ENCODE measurements at places on chromosomes 1 and 21.

DNA sequence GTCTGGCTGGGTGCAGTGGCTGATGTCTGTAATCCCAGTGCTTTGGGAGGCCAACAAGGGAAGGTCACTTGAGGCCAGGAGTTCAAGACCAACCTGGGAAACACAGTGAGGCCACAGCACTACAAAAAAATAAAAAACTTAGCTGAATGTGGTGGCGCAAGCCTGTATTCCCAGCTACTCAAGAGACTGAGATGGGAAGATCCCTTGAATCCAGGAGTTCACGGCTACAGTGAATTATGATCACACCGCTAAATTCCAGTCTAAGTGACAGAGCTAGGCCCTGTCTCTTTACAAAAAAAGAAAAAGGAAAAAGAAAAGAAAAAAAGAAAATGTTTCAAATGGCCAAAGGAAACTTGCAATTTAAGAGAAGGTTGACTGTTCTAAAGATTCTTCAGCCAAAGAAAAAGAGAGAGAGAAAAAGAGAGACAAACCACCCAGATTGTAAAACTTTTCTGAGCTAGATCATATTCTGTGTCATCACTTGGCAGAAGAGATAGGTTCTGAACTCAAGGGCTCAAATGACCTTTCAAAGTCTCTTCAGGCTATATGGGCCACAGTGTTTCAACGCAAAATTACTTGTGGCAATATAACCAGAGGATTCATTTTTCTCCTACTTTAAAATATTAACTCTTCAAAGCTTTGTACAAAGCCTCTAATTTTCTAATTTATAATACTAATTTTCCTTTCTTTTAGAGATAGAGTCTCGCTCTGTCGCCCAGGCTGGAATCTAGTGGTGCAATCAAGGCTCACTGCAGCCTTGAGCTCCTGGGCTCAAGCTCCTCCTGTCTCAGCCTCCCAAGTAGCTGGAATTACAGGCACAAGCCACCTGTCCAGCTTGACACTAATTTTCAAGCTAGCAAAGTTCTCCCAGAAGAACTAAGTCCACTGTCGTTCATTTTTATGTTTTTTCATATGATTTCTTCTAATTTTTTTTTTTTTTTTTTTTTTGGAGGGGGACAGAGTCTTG lies 20.5 kb downstream of the ARID4B start:
- no peak for DNase-seq

DNA sequence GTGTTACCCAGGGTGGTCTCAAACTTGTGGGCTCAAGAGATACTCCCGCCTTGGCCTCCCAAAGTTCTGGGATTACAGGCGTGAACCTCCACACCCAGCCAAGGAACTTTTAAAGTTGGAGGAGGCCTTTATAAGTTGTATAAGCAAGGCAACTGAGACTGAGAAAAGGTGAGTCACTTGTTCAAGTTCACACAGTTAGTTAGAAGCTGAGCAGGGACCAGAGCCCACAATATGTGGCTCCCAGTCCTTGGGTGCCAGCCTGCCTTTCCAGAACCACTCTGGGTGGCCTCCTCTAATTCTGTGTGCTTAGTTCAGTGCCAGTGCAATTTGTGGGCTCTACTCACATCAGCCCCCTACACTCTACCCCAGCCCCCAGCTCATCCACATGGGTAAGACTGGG lies 3.7 kb downstream of the RAB25 start:
- no peak for DNase-seq

- DNase-seq = no peak
Measured at GRCh38 chr1:167262836-167263235, 42.1 kb downstream of the POU2F1 start.

DNA sequence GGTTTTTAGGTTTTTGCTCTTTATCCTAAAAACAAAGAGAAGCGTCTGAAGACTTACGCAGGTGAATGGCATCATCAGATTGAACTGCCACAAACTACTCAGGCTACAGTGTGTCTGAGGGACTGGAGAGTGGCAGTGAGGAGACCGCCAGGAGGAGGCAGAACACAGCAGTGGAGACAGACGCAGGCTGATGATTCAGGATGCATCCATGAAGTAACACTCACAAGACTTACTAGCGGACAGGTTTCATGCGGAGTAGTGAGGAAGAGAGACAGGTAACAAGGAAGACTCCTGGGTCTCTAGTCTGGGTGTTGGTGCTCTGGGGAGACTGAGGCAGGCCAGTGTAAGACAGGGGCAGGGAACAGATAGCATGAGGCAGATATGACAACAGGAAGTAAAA lies 5.7 kb downstream of the HSF2BP start:
- no peak for DNase-seq

GRCh38 chr1:180131510-180131909 lies 23.2 kb upstream of the QSOX1 start:
- DNase-seq = peak; percentile 76

DNA sequence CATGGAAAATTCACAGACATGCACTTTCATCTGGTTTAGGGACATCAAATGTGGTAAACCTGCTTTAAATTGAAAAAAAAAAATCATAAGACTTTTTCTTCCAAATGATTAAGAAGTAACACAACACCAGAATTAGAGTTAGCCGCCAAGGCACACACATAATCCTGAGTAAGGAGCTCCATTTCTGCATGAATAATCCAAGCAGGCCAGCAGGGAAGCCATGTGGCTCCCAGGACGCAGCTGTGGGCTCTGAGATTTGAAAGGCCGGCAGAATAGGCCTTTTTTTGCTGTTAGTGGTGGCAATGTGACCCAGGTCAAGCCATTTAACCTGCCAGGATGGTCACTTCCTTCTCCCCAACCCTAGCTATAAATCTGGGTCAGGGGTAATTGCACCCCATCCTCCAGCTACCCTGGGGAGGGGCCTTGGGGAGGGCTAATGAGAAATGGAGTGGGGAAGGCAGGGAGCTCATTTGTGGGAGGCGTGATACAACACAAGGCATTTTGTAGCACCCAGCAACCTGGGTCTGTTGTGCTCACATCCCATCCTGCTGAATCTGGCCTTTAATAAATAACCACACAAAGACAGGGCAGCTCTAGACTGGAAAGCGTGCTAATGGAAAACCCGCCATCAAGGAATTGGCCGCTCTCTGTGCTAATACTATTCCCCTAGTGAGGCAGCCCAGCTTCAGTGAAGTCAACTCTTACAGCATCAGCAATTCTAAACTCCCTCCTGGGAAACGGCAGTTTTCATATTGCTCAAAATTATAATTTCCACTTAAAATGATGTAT lies 178.5 kb downstream of the RHOU start:
- no peak for DNase-seq

- no peak for DNase-seq
Measured at GRCh38 chr1:22212400-22213233, 69.7 kb upstream of the WNT4 start.

DNA sequence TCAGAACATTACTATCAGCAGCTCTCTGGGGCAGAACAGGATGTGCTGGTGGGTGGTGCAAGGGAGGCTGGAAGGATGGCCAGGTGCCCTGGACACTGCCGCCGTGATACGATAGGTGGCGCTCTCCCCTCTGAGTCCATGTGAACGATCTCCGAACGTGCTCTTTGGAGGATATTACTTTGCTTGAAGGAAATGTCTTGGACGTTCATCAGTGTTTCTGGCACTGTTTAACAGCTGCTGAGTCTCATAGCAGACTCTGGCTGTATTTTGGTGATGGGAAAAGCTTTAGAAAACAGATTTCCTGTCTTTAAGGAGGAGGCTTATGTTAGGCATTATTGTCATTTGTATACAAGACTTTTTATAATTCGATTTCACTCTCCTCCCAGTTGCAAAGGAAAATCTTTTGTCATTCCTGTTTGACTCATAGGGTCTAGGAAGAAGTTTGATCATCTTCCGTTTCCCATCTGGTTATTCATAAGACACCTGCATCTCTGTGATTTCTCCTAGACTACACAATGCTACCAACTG lies 386.2 kb upstream of the ADGRL2 start:
- no peak for DNase-seq

DNA sequence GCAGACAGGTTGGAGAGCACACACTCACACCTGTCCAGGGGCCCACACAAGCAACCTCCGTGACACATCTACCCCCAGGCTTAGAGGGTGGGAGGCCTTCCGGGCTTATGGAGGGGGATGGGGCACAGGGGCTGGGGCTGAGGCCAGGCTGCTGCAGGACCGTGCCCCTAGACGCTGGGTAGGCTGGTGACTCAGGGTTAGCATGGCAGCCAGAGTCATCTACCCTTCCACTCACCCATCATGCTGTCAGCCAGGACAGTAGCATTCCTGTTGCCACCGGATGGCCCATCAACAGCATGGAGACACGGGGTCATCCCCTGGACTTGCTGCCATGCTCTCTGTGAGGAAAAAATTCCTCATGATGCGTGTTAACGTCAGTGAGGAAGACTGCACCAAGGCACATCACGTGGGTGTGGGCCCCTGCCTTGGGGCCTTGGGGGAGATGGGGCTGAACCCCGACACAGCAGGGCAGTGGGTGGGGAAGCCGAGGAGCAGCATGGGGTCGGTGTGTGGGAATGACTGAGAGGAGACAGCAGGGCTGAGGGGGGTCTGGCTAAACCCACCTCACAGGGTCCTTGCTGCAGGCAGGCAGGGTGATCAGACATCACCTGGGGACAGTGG lies 52.8 kb downstream of the WNT9A start:
- DNase-seq = no peak

DNA sequence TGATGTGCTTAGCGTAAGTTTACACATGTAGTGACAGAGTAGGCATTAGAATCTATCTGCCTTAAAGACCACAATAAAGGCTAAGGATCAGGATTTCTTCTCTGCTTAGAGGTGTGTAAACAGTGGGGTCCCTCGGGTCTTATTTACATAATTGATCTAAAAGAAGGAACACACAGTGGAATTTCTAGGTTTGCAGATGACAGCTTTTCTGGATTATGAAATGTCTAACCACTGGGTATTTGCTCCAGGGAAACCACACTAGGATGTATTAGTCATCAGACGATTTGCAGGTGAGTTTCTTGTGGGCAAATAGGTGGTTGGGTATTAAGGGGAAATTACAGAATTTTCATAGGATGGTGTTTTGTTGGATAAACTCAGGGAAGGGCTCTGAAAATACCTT lies 5.8 kb downstream of the LRRC8D start:
- no peak for DNase-seq

DNA sequence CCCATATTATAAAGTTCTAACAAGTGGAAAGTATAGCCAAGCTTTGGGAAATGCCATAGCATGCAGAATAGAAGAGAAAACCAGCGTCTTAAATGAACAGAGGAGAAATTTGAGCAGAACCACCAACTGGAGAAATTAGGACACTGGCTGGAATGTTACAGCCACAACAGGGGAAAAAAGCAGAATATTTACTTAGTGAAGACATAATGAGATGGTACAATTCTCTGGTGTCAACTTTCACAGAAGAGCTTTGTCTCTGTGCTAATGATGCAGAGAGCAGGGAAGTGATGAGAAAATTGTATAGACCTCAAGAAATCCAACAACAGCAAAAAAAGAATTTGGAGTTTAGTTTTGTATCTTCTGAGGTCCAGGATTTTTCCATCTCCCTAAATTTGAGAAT lies 249.7 kb downstream of the KIF26B start:
- no peak for DNase-seq

DNA sequence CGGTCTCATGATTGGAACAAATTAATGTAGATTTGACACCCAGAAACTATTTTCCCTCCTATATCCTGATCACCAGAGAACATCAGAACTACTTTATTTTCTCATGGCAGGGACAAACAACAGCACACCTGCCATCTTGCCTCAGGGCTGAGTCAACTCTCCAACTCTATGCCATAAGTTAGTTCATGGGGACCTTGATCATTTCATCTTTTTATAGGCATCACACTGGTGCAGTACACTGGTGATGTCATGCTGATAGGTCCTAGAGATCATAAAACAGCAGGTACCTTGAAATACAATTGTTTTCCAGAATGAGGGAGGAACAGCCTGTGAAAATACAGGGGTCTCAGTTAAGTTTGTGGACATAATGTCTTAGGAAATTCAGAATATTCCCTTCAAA lies 45.8 kb downstream of the EDN2 start:
- no peak for DNase-seq

GRCh38 chr1:242011894-242012660 lies 13.2 kb upstream of the MAP1LC3C start:
- no peak for DNase-seq

GRCh38 chr21:39373634-39374033 lies 24.7 kb upstream of the HMGN1 start:
- no peak for DNase-seq

- DNase-seq = no peak
Measured at GRCh38 chr1:14415396-14415795, 183.1 kb upstream of the KAZN start.

- no peak for DNase-seq
Measured at GRCh38 chr1:246602194-246602593, 35.9 kb downstream of the CNST start.

DNA sequence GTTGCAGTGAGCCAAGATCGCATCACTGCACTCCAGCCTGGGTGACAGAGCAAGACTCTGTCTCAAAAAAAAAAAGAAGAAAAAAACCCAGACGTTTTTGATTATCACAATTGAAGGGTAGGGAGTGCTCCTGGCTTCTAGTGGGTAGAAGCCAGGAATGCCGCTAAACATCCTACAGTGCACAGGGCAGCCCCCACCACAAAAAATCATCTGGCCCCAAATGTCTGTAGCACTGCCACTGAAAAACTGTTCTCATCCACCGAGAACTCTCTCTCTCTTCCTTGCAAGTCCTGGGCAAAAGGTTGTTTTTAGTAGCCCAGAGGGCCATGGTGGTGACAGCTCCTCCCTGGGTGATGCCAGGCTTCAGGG lies 35.6 kb upstream of the GPR157 start:
- DNase-seq = no peak

- DNase-seq = no peak
Measured at GRCh38 chr1:206663362-206663761, 21.3 kb upstream of the MAPKAPK2 start.

DNA sequence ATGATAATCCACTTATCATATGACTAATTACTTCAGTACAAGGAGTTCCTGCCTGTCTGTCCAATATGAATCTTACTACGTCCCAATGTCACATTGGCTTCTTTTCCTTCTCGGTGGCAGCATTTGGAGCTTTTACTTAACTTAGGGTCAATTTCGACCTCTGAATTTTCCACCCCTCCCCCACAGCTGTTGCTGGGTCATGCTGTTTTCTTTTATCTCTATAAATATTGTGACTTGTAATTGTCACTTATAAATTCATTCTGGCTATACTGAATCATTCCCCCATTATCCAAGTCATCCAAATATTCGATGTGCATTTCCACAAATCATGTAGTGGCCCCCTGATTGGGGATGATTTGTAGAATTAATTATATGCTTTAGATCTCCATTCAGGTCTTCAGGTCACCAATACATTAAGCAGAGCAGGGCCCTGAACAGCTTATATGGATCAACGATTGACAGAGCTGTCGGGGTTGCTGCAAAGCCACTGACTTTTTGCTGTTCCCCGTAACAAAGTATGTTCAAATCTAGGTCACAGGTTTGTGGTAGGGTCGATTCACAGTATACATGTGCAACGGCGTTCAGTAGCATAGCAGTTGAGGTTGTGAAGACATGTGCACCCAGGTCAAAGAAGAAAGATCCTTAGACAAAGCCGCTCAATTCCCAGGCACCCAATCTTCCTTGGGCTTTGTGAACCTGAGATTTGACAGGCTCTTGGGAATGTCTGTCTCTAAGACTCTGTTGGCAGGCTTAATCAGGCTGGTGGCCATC lies 18.3 kb upstream of the RNU1-4 start:
- DNase-seq = no peak

GRCh38 chr21:16013570-16013969 lies 283.8 kb downstream of the USP25 start:
- DNase-seq = no peak
